HFFc6 (cell line): ENCODE measurements at places on chromosomes 16 and 17. TPM values are rescaled to one million over a fixed set of nuclear protein-coding genes. Genes with fewer than 3 reads are reported as not detected.

GRCh38 chr16:87210894-87211293 is 106.3 kb downstream of the C16orf95 start:
- H3K4me3 ChIP-seq = no peak overlapping the region
- peak; percentile 44 for DNase-seq
- H3K27ac ChIP-seq = no peak overlapping the region
- peaks cover 3% of the 10 kb centered on the region for H3K27me3 ChIP-seq
- no peaks in the 10 kb centered on the region for H3K36me3 ChIP-seq

- peaks cover 5% of the 10 kb centered on the region; the same call in 1 of the 2 replicates for H3K36me3 ChIP-seq
- H3K4me1 ChIP-seq = peaks cover 23% of the 10 kb centered on the region
- peak; percentile 78 for DNase-seq
- H3K27me3 ChIP-seq = peaks cover 2% of the 10 kb centered on the region; the same call in 1 of the 2 replicates
Measured at GRCh38 chr17:63675607-63676546, 24.0 kb downstream of the LIMD2 start.

- no peak overlapping the region for H3K27ac ChIP-seq
- peaks cover 12% of the 10 kb centered on the region for H3K4me1 ChIP-seq
- no peak for DNase-seq
- H3K27me3 ChIP-seq = peaks cover 27% of the 10 kb centered on the region
- no peaks in the 10 kb centered on the region for H3K36me3 ChIP-seq
- H3K4me3 ChIP-seq = peak overlapping the region; percentile 92
Measured at GRCh38 chr17:20008242-20009051, 712 bp upstream of the SPECC1 start.

- peaks cover 17% of the 10 kb centered on the region for H3K27me3 ChIP-seq
- no peaks in the 10 kb centered on the region for H3K36me3 ChIP-seq
- H3K27ac ChIP-seq = peak overlapping the region; percentile 40; the same call in 1 of the 2 replicates
- peak; percentile 50 for DNase-seq
Measured at GRCh38 chr16:1331712-1332617, 1.5 kb upstream of the BAIAP3 start.

GRCh38 chr17:31736855-31737625 is 122.0 kb downstream of the COPRS start:
- H3K36me3 ChIP-seq = 0 out of 2 replicates have a peak, but pooled peaks cover 2% of the 10 kb centered on the region
- DNase-seq = no peak
- H3K27me3 ChIP-seq = no peaks in the 10 kb centered on the region
- no peak overlapping the region for H3K4me3 ChIP-seq
- peaks cover 53% of the 10 kb centered on the region for H3K4me1 ChIP-seq

DNA sequence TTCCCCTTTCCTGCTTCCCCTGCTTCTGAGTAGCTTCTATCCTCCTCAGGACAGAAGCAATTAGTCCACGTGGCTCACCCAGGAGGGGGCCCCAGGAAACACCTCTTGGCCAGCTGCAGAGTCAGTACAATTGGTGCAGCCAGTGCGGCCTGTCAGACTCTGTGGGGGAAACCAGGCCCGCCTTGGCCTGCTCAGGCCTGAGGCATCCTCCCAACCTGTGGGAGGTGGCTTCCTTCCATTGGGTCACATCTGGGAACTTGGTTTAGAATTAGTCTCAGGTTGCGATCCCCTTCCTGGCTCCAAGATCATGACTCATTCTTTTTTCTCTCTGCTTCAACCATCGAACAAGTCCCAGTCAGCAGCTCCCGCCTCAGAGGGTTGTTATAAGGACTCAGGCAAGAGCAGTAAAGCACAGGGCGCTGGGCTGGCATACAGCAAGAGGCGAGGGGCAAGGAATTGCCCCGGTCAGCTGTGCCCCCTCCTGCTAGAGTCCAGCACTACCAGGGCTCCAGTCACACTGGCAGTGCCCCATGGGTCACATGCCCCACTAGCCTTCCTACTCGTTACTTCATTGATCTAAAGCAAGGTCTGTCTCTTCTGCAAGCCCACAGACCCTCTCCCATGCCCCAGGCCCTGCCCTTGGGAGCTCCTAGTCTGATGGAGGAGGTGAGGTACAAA is 8.1 kb upstream of the EPX start:
- H3K36me3 ChIP-seq = no peaks in the 10 kb centered on the region
- H3K4me3 ChIP-seq = no peak overlapping the region
- H3K27ac ChIP-seq = no peak overlapping the region
- H3K4me1 ChIP-seq = peaks cover 7% of the 10 kb centered on the region
- peaks cover 27% of the 10 kb centered on the region for H3K27me3 ChIP-seq

DNA sequence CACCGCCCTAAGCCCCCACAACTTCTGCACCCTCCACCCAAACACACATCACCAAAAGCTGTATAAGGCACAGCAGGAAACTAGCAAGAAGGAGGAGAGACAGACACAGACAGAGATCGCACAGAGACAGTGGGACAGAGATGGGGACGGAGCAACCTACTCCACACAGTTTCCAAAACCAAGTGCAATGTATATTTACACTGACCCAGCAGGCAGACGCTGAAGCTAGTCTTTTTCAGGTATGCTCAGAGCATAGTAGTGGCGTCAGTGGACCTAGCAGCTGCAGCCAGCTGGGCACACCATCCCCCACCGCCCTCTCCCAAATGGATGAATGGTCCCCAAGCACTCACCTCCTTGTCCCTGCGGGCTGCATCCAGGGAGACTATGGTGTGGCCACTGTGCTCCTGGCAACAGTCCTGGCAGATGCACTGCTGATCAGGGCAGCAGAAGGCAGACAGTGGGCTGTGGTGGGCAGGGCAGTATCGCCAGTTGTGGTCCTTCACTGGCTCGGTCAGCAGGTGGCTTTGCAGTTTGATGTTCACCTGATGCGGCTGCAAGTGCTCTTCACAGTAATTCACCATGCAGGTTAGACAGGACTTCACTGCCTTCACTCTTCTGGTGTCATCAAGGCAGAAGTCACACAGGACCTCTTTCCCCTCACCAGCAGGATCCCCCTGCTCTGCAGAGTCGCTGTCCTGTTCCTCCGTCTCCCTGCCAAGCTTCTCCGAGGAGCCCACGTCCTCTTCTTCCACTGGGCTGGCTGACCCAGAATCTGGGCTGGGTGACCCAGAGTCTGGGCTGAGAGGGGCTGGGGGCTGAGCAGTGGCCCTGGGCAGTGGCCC is 31.5 kb upstream of the FBXW10B start:
- peaks cover 4% of the 10 kb centered on the region; the same call in 1 of the 2 replicates for H3K36me3 ChIP-seq
- H3K27ac ChIP-seq = peak overlapping the region; percentile 92
- H3K4me1 ChIP-seq = peaks cover 72% of the 10 kb centered on the region
- H3K27me3 ChIP-seq = no peaks in the 10 kb centered on the region; the same call in none of the 2 replicates
- no peak for DNase-seq

- no peaks in the 10 kb centered on the region for H3K27me3 ChIP-seq
- H3K4me3 ChIP-seq = no peak overlapping the region
- H3K27ac ChIP-seq = no peak overlapping the region
- no peak for DNase-seq
- H3K36me3 ChIP-seq = peaks cover 22% of the 10 kb centered on the region
- H3K4me1 ChIP-seq = no peaks in the 10 kb centered on the region
Measured at GRCh38 chr16:88045820-88046303, 94.6 kb downstream of the BANP start.

DNA sequence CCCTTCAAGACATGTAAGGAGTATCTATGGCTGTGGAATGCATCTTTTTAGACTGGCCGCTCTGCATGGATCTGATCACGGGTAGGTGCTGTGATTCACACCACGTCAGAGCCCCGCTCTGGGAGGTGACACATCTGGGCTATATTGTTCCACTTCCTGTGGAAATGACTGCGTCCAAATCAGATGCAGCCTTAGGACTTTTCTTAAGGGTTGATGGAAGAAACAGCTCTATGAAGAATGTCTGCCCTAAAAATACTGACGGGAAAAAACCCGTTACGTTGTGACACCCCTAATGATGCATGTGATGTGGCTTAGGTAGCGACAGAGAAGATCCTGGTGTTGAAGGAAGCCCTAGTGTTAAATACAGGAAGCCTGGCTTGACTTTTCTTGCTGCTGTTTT is 12.2 kb downstream of the BANP start:
- peak; percentile 80 for DNase-seq
- peaks cover 58% of the 10 kb centered on the region for H3K4me1 ChIP-seq
- peak overlapping the region; percentile 46 for H3K4me3 ChIP-seq

- peaks cover 47% of the 10 kb centered on the region for H3K4me1 ChIP-seq
- DNase-seq = no peak
- peaks cover 23% of the 10 kb centered on the region for H3K36me3 ChIP-seq
- H3K27me3 ChIP-seq = no peaks in the 10 kb centered on the region
Measured at GRCh38 chr17:45162025-45162687, 481 bp downstream of the HEXIM2 start.

GRCh38 chr17:50151937-50152547 is 1.6 kb upstream of the PPP1R9B start:
- peak overlapping the region; percentile 97 for H3K27ac ChIP-seq
- H3K4me3 ChIP-seq = peak overlapping the region; percentile 92
- DNase-seq = peak; percentile 81
- peaks cover 2% of the 10 kb centered on the region for H3K27me3 ChIP-seq
- H3K36me3 ChIP-seq = no peaks in the 10 kb centered on the region

- H3K4me3 ChIP-seq = no peak overlapping the region
- DNase-seq = no peak
- no peaks in the 10 kb centered on the region for H3K27me3 ChIP-seq
- no peak overlapping the region for H3K27ac ChIP-seq
- H3K4me1 ChIP-seq = peaks cover 17% of the 10 kb centered on the region; the same call in 1 of the 2 replicates
Measured at GRCh38 chr16:27464626-27465482, 62.9 kb downstream of the IL21R start.

GRCh38 chr17:12395733-12396354 is 269.8 kb upstream of the MYOCD start:
- no peaks in the 10 kb centered on the region; the same call in 1 of the 2 replicates for H3K27me3 ChIP-seq
- H3K36me3 ChIP-seq = peaks cover 5% of the 10 kb centered on the region
- no peak overlapping the region for H3K4me3 ChIP-seq
- H3K27ac ChIP-seq = no peak overlapping the region
- DNase-seq = peak; percentile 13
- peaks cover 12% of the 10 kb centered on the region for H3K4me1 ChIP-seq

Gene DDX5
- total RNA-seq = 587 and 635 TPM in 2 replicates

Gene SEZ6L2
- 1.1 to 3.4 TPM (median 1.6 TPM) in 3 replicates for total RNA-seq

Gene CRHR1
- not detected in 3 replicates for total RNA-seq

Gene FOXN1
- not detected in 3 replicates for total RNA-seq

Gene ZNF263
- 20.8 to 25.8 TPM (median 22.4 TPM) in 3 replicates for total RNA-seq

Gene NEUROD2
- total RNA-seq = not detected in 3 replicates
